Hematopoietic multipotent progenitor cell treated with erythropoietin and hydrocortisone succinate and interleukin-3 and kit ligand, for 15 days (in vitro differentiated cells): ENCODE measurements at places on chromosomes 13 and 19.

DNA sequence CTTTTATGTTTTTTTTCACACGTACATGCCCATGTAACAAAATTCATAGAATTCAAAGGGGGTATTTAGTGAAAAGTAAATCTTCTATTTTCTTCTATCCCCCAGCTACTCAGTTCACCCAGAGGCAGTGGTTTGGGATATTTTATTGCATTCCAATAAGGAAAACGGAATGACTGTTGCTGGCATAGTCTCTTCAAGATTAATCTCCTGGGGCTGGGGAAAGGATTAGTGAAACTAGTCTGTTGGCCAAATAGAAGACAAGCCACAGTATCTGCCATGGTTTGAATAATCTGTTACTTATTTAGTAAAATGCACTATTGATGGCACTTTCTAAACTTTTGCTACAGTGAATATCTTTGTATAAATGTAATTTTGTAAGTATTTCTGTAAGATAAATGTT lies 122.0 kb downstream of the NDFIP2 start:
- DNase-seq: no peak

- no peak for DNase-seq
These were observed 45.9 kb downstream of the MBD3L1 start for GRCh38 chr19:8877854-8878705.

DNA sequence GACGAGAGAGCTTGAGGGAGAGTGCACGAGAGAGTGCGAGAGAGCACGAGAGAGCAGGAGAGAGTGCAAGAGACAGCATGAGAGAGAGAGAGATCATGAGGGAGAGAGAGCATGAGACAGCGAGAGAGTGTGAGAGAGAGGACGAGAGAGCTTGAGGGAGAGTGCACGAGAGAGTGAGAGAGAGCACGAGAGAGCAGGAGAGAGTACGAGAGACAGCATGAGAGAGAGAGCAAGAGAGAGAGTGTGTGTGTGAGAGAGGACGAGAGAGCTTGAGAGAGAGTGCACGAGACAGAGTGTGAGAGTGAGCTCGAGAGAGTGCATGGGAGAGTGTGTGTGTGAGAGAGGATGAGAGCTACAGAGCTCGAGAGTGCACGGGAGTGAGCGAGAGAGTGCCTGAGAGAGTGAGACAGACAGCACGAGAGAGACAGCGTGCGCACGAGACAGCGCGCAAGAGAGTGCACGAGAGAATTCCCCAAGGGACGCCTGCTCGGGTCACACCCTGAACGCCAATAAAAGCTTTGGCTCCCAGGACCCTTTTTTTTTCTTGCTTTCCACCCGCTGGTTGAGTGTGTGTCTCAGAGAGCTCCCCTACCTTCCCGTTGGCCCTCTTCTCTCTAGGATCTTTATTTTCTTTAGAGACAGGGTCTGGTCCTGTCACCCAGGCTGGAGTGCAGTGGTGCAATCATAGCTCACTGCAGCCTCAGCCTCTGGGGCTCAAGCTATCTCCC lies 3.7 kb downstream of the CD70 start:
- no peak for DNase-seq

DNA sequence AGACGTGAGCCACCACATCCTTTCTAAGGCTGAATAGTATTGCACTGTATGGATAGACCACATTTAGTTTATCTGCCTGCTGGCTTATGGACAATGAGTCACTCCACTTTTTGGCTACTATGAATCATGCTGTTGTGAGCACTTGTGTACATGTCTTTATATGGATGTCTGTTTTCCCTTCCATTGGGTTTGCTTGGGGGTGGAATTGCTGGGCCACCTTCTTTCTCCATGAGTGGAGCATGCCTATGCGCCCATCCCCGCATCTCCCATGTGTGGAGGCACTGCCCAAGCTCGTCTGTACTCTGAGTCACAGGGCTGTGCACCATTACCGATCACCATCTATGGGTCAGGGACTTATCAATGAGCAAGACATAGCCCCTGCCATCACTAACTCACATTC lies 127.2 kb upstream of the GJB6 start:
- DNase-seq: no peak

- no peak for DNase-seq
These were observed 1.1 kb upstream of the PROZ start for GRCh38 chr13:113157206-113157928.

- DNase-seq: no peak
These were observed 14.2 kb downstream of the ZC3H13 start for GRCh38 chr13:46038296-46038695.

GRCh38 chr13:77740097-77740735 lies 42.7 kb downstream of the SLAIN1 start:
- no peak for DNase-seq

- DNase-seq: no peak
These were observed 941 bp downstream of the DUS3L start for GRCh38 chr19:5789886-5790558.

GRCh38 chr13:108225440-108225839 lies 7.2 kb downstream of the ABHD13 start:
- no peak for DNase-seq

DNA sequence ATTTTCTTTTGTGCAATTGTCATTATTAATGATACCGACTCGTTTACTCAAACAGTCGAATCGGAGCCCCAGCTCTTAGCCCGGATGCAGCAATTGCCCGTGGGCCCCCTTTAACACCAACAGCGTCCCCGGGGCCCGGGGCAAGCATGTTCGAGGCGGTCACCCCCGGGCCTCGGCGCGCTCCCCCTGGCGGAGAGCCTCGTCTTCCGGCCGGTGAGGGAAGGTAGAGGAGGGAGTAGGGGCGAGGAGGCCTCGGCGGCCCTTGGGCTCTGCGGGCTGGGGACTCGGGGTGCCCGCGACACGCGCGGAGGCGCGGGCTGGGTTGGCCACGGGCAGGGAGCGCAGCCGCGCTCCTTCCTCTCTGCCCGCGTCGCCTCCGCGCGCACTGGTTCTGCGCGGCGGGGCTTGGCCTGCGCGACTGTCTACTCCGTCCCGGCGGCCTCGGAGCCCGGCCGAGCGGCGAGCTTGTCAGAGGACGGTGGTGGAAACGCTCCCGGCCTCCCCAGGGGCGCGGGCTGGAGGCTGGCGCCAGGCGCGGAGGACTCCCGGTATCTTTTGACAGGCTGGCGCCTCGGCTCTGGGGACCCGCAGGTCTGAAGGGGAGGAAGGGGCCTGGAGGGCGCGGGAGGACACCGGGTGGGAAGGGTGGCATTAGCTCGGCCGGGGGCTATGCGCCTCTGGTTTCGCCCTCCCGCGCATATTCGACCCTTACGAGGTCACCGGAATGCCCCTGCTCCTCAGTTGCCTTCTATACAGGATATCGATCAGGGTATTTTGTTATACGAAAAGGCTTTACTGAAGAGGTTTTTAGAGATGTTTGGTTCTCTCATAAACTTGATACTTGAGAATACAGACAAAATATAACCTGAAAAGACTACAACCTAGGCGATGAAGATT lies 1.5 kb downstream of the BIVM start:
- peak; percentile 76 for DNase-seq

- no peak for DNase-seq
These were observed 1.9 kb upstream of the MYCBP2 start for GRCh38 chr13:77328819-77329132.

- no peak for DNase-seq
These were observed 14.0 kb upstream of the RAB20 start for GRCh38 chr13:110575322-110576069.

DNA sequence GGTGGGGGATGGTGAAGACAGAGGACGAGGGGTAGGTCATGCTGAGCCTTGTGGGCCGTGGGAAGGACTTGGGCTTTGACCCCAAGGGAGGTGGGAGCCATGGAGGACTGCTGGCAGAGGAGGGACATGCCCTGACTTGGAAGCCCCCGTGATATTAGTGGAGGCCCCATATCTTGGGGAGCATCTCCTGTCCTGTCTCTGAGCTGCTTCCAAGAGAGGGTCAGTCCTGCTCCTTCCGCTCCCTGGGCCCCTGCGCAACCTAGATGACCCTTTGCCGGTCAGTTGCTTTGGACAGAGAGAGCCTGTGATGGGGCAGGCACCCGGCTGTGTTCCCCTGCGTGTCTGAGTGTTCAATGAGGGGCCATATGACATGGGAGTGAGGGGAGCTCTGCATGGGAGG lies 5.2 kb downstream of the TLE6 start:
- DNase-seq: no peak

- DNase-seq: peak; percentile 82
These were observed 3.9 kb upstream of the TTC9B start for GRCh38 chr19:40221858-40222619.

DNA sequence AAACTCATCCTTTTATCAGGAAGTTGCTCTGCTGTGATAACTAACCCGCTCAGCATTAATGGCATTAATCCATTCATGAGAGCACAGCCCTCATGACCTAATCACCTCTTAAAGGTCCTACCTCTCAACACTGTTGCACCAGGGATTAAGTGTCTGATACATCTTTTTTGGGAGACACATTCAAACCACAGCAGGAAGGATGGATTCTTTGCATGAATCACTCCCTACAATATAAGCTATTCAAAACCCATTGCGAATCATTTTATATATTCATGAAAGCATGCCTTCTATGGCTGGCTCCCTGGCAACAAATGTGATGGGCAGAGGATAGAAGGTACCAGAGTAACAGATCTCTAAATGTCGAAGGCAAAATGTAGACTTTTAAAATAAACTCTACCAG lies 27.6 kb downstream of the ARL11 start:
- no peak for DNase-seq
